ENCODE measurements at places on chromosomes 7 and 10. TPM values are rescaled to one million over a fixed set of nuclear protein-coding genes. Genes with fewer than 3 reads are reported as not detected.

Gene MDFIC
- 25.7 TPM for polyA plus RNA-seq

DNA sequence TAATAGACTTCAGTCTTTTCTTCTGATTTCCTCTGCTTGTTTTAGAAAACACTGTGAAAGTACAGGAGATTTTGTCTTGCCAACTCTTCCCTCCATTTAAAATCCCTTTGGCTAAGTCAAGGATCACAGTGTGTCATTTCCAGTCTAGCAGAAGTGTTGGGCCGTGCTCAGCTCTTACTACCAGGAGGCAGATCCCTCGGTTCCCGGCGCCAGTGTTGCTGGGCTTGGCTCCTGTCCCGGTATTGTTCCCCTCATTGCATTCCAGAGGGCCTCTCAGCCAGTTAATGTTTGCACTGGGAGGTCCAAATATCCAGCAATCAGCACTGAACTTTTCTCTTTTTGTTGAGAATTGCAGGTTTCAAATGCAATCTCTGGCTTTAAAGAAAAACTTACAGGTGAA is 612.1 kb upstream of the MGMT start:
- DNase-seq = peak; percentile 90

DNA sequence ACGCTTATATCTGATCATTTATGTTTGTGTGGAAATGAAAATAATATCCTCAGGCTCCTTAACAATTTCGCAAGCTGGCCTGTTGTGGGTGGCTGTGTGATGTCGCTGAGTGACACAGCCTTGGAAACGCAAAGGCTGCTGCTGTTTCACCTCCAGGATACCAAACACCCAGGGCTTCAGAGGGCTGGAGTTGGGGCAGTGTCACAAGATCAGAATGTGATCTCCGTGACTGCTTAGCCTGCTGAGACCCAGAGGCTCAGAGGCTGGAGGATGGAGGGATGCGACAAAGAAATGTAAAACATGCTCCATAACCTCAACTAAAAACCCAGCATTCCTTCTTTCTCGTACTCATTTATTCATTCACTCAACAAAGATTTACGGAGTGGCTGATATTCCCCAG is 37.2 kb upstream of the BMPER start:
- no peak for DNase-seq

DNA sequence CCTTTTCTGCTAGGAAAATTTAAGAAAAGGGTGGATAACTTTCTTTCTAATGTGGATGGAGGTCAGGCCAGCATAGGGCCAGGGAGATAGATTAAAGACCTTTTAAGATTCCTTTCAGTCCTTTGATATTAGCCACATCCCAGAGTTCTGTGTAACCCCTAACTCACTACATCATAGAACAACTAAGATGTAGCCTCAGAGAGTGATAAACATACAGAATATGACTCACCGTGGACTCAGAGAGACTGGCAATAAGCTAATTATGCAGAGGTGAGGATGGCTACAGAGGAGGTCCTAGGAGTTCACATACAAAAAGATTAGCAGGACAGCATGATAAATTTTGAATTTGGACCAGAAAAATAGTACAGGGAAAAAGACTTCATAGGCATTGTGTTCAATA is 141.0 kb downstream of the AOAH start:
- DNase-seq = no peak

GRCh38 chr7:6409944-6410693 is 37.6 kb downstream of the DAGLB start:
- no peak for DNase-seq

DNA sequence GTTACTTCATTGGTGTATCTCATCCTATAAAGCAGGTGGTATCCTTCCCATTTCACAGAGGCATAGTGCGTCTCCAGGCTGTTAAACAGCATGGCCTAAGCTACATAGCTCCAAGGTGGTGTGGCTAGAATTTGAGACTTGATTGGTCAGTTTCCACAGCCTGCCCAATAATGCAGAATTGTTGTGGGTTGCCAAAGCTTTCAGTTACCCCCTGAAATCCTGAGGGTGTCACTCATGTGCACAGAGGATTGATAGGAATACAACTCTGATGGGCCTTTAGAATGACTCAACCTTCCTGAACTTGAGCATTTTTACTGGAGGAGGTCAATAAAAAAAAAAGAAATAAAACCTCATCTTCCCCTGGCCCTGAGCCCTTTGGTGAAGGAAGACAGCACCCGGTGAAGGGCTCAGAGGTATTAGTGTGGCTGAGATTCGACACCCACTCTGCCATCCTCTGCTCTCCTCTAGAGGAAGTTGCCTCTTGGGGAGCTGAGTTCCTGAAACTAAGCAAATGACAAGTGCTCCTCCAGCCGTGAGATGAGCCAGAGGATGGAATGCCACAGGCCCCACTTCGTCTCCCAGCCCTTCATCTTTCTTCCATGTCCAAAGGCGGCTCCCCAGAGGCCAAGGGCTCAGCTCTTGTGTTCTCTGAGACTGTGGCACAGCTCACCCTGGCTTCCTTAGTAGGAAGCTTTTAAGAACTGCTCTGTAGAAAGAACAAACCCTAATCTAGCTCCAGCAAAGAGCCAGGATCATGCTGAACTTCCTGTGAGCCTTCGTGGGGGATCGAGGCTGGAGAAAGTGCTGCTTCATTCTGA is 1.0 kb downstream of the ACSL5 start:
- no peak for DNase-seq
